ENCODE measurements at places on chromosomes 12 and 14.

- DNase-seq = no peak
Measured at GRCh38 chr12:67702136-67702535, 53.6 kb downstream of the DYRK2 start.

DNA sequence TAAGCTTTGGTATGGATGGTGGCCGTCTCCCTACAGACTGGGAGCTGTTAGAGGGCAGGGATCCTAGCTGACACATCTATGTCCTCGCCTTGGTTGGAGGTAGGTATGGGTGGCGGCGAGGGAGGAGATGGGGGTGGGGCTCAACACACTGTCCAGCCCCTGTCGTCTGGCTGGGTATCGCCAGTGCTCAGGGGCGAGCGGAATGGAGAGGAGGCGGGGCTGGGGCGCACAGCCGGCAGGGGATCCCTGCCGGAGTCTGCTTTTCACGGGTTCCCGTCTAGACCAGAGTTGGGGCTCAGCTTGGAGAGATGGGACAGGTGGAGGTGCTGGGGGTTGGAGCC is 16.1 kb downstream of the TAMALIN start:
- DNase-seq = no peak

GRCh38 chr12:54054742-54055194 is 1.1 kb downstream of the HOXC4 start:
- DNase-seq = no peak

GRCh38 chr12:110585231-110585799 is 2.2 kb upstream of the PPTC7 start:
- no peak for DNase-seq

GRCh38 chr14:99983251-99984015 is 81.8 kb upstream of the EVL start:
- DNase-seq = no peak

GRCh38 chr14:106872611-106873446 is 1346.4 kb downstream of the TMEM121 start:
- DNase-seq = peak; percentile 71

DNA sequence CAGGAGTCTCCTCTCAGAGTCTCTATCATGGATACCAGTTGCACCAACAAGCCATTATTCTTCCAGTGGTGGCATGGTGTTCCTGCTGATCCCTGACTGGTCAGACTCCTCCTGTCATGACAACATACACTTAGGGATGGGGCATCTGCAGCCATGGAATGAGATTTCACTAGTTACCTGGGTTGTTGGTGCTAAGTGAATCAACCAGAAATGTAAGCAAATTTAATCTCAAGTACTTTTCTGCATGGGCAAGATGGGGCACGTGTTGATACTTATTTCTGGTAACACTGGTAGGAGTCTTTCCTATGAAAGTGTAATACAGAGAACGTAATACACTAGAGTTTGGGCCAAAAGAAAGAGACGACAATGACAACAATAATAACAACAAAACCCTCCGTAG is 211.5 kb upstream of the FOXN3 start:
- no peak for DNase-seq

- DNase-seq = no peak
Measured at GRCh38 chr12:53568809-53569557, 57.2 kb downstream of the ATF7 start.

DNA sequence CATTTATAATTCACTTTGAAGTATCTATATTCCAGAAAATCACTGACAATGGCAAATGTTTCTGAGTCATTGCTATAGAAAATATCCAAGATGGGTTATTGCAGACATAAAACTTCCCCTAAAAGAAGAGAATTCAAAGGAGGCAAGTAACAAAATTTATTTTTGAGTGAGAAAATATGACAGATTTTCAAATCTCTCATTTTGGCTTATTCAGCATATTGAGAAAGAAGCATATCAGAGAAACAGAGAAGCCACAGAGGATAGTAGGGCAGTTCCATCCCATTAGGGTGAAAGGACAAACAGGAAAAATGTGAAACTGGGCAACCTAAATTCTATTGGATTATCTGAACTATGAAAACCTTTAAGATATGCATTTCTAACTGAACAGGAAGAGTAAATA is 85.0 kb downstream of the SYT1 start:
- no peak for DNase-seq

- no peak for DNase-seq
Measured at GRCh38 chr12:5739917-5740316, 205.1 kb downstream of the ANO2 start.

GRCh38 chr14:26794731-26795130 is 196.9 kb upstream of the NOVA1 start:
- no peak for DNase-seq

- DNase-seq = no peak
Measured at GRCh38 chr14:38080696-38081095, 127.0 kb upstream of the SSTR1 start.

DNA sequence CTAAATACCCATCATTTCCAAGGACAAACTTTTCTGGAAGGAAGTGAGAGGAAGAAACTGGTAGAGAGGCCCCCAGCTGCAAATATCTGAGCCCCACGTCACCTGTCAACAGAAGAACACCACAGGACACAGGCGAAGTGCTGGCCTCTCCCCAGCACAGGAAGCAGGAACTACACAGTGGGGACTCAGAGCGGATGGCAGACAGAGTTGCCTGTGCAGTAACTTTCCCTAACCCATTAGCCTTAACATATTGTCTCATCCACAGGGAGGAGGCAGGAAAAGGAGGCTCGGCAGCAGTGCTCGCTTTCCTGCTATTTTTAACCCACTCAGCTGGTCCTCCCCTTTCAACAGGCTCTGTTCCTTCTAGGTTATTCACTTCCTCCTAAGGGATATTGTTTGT is 111.5 kb upstream of the TMPO start:
- DNase-seq = no peak

- DNase-seq = no peak
Measured at GRCh38 chr12:101823039-101823438, 7.7 kb downstream of the GNPTAB start.

DNA sequence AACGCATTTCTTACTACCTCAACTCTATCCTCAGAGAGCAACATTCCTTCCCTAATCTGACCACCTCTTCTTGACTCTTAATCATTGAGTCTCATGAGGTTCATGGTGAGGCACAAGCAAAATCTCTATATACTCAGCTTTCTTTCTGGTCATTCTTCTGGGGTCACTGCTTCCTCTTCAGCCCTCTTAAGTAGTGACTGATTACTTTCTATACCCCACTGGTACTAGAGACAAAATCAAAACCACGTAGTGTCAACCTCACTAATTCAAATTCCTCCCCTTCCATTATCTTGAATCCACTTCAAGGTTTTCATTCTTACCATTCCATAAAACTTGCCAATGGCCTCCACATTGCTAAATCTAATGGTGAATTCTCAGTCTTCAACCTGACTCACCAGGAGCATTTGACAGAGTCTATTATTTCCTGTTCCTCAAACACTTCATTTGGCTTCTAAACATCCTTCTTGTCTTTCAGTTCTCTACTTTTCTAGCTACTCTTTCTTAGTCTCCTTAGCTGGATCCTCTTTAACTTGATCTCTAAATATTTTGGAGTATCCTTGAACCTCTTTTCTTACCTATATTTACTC is 6.8 kb downstream of the WDHD1 start:
- DNase-seq = no peak

DNA sequence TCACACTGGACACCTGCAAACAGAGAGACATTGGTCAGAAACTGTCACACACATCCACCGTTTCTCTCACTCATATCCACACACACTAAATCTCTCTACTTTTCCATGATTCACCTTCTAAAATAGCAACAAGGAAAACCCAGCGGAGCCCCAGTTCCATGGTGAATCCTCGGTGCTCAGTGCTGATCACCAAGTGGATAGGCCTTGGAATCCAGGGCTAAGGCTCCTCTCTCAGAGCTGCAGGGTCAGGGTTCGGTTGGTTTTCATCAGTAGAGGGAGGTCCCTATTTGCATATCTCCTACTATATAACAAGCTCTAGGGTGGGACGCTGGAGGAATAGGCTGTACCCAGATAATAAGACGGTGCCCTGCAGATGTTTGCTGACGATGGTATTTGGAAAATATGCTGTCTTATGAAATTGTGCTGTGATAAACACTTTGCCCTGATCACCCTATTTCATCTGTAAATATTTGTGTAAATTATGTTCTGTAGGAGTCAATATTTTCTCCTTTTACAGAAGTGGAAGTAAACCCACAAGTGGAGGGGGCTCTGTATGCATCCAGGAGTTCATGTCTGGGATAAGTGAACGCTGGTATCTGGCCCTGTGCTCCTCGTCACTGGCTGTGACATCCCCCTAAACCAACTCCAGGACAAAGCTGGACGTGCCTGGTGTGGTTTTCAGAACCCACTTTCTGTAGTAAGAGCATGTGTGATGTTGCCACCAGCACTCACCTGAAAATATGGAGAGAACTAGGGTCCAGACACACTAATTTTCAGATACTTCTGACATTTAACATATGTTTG is 709.2 kb downstream of the TMEM121 start:
- DNase-seq = no peak

- DNase-seq = no peak
Measured at GRCh38 chr12:80925983-80926382, 11.8 kb downstream of the LIN7A start.

DNA sequence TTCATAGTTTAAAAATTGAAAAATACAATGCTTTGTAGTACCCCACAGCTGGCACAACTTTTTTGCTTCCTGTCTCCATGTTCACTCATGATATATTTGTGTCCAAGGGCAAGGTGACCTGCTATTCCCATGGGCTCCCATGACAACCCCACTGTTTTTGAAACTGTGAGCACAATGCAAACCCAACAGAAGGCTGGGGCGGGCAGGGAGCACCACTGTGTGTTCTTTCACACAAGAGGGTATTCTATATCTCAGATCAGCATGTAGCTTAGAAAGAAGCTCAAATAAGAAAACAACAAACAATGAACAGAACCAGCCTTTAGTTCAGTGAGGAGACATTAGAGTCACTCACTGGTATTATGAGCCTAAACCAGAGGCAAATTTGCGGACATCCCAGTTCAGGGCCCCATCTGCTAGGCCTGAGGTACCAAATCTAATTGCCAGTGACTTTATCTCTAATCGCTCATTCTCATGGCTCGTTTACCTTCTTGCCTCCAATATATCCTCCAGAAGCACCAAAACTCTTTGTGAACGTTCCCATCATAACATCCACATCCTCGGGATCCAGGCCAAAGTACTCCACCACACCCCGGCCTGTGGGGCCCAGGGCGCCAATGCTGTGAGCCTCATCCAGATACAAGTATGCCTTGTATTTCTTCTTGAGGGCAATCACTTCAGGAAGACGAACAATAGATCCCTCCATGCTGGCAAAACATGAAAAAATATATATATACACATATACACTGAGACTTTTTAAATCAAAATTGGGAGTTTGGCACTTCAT is 56.4 kb upstream of the ISM2 start:
- DNase-seq = no peak

DNA sequence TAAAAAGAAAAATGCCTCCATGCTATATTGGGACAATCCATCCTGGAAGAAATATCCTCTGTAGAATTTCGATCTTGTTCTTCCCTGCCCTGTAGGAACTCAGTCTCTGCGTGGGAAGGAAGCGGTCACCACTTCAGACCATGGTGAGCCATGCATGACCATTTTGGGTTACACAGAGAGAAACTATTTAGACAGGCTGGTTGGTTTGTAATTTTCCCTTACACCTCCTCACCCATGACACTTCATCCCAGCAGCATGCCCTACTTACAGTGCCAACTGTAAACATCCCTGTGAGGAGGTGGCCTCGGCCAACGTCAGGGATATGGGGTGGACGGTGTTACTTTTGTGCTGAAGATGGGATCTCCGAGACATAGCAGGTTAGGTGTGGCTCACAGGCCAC is 121.4 kb downstream of the SMOC1 start:
- DNase-seq = no peak

DNA sequence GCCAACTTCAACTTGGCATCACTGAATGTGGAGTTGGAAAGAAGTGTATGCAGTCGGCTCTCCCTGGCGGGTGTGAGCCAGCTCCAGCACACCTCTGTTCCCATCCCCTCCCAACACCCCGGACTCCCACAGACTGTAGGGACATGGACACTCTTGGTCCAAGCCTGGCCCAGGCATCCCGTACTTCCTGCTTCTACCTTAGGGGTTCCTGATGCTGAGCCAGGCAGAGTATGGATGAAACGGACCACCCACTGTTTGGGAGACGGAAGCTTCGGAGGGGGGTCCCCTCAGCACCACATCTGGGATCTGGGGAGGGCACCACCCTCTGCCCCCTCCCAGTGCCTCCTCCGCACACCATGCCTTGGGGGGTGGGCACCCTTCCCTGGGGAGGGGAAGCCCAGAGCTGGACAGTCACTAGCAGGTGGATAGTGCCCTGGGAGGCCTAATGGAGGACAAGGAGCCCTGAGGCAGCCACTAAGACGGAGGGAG is 62.0 kb downstream of the LGMN start:
- no peak for DNase-seq

- DNase-seq = no peak
Measured at GRCh38 chr14:70563869-70564268, 29.1 kb upstream of the ADAM20 start.

- DNase-seq = no peak
Measured at GRCh38 chr12:101570047-101570446, 24.7 kb upstream of the MYBPC1 start.

Measured in T-helper 1 cell (primary cell).